Stimulated activated CD4-positive, alpha-beta T cell treated with anti-CD3 and anti-CD28 coated beads, Interleukin-2, amount 100 ng/mL, for 24 hours (primary cell): ENCODE measurements at places on chromosomes 12 and 14.

- no peak for DNase-seq
Measured at GRCh38 chr12:117889098-117889497, 79.7 kb downstream of the KSR2 start.

GRCh38 chr12:103392722-103393121 lies 103.0 kb downstream of the C12orf42 start:
- DNase-seq: no peak

DNA sequence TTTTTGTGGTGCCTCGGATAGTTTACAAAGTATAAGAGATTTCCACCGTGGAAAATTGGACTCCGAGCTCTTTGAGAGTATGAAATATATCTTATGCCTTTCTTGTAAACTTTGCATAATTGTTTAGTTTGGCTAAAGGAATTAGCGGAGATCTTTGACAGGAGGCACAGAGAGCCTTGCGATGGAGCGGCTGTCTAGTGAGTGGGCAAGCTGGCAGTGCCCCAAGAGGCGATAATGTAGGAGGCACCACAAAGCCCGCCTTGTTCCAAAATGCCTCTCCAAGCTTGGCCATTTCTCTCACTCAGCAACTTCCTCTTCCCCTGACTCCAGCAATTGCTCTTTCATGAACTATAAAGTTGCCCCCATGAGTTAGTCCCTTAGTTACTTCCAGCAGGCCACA lies 270.1 kb upstream of the PRICKLE1 start:
- no peak for DNase-seq

DNA sequence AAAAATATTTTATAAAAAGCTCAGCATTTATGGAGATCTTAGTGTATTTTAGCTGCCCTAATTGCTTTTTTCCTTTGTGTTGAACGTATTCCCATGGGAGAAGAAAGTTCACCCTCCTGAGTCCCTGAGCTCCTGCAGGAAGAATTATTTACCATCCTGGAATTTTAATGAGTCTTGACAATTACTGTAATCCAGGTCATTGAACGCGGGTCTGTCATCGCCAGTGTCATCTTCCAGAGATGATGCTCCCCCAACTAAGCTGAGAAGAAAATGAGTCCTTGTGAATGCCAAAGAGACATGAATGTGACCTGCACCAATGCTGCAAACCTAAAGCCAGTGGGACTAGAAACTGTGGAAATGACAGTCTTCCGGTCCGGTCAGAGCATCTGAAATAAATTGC lies 129.5 kb downstream of the FBXL14 start:
- no peak for DNase-seq

DNA sequence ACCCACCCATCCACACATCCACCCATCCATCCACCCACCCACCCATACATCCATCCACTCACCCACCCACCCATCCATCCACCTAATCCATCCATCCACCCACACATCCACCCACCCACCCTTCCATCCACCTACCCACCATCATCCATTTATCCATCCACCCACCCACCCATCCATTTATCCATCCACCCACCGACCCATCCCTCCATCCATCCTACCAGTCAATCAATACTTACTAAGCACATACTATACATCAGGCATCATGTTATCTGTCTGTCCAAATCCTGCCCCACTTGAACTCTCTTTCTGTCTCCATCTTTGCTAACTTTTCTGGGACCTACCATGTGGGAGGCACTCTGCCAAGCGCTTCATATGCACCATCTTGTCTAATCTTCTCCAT lies 15.4 kb downstream of the GALNT9 start:
- DNase-seq: no peak

DNA sequence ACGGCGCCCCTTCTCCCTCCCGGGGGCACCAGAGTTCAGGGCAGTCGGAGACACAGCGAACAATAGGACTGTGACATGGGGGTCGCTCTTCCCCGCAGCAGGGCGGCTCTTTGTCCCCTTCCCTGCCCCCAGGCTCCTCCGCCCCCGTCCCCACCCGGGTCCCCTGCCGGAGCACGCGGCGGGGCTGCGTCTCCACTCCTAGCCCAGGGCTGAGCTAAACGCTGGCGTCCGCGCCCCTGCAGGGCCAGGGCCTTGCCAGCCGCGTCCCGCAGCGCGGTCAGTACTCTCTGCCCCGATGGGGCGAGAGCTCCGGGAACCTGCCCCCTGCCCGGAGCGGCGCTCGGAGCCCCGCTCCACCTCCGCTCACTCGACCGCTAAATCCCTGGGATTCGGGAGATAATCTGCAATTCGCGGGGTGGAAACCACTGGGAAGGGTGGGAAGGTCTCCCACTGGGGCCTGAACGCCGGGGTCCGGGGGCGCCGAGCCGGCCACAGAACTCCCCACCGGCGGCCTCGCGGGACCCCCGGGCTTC lies 825 bp upstream of the CCDC85C start:
- DNase-seq: peak; percentile 35

DNA sequence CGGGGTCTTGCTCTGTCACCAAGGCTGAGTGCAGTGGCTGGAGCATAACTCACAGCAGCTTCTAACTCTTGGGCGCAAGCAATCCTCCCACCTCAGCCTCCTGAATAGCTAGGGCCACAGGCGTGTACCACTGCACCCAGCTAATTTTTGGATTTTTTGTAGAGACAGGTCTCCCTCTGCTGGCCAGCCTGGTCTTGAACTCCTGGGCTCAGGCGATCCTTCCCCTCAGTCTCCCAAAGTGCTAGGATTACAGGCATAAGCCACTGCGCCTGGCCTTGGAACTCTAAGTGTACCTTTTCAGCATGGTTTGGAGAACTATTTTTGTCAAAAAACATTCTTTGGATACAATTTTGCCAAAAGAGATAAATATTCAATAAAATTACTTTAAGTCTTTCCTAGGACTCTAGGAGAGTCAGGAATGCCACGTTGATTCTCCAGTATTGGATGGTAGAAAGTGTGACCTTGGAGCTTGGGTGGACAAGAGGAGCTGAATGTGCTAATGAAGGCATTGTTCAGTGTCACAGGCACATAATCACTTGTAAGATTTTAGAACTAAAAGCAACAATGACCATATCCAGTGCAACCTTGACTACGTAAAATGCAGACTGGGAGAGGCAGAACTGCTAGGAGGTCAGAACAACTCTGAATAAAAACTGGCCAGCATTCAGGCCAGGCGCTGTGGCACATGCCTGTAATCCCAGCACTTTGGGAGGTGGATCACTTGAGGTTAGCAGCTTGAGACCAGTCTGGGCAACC lies 2.8 kb downstream of the SRSF9 start:
- peak; percentile 46 for DNase-seq

- no peak for DNase-seq
Measured at GRCh38 chr12:19978193-19978592, 390.1 kb upstream of the PDE3A start.

GRCh38 chr14:105311838-105312237 lies 2.7 kb upstream of the PACS2 start:
- no peak for DNase-seq

DNA sequence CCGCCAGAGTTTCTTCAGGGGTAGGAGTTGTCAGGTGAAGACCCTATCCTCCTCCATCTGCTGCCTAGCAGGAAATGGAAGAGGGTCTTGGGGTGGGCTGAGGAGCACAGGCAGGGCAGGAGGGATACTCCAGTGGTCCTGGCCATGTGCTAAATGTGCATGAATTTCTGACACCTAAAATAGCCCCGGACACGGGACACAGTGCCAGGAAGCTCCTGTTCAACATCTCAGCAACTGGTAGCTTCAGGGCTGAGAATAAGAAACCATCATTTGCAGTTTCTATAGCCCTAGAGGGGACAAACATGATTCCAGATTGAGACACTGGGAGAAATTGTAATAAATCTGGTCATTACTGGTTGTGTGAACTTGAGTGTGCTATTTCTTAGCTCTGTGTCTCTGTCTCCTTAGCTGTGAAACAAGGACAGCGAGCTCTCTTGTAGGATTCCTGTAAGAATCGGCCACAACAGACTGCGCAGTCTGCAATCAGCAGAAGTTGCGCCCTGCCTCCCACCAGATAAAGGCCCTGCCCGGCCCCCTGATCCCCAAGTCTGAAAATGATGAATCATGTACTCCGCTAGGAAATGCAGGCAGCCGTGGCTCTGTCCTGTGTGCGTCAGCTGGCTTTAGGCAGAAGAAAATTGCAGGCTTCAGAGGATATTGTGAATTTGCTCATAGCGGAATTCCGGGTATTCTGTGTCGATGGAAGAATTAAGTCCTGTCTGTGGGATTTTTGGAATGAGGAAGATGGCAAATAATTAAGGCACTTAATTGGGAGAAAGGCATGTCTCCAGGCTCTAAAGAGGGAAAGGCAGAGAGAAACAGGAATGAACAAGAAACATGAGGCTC lies 35.2 kb upstream of the MEG3 start:
- DNase-seq: no peak

GRCh38 chr12:127144770-127145169 lies 1122.2 kb upstream of the TMEM132C start:
- no peak for DNase-seq

GRCh38 chr12:102971227-102971626 lies 13.8 kb downstream of the ASCL1 start:
- DNase-seq: no peak

GRCh38 chr14:95085321-95085720 lies 72.0 kb downstream of the DICER1 start:
- DNase-seq: no peak

DNA sequence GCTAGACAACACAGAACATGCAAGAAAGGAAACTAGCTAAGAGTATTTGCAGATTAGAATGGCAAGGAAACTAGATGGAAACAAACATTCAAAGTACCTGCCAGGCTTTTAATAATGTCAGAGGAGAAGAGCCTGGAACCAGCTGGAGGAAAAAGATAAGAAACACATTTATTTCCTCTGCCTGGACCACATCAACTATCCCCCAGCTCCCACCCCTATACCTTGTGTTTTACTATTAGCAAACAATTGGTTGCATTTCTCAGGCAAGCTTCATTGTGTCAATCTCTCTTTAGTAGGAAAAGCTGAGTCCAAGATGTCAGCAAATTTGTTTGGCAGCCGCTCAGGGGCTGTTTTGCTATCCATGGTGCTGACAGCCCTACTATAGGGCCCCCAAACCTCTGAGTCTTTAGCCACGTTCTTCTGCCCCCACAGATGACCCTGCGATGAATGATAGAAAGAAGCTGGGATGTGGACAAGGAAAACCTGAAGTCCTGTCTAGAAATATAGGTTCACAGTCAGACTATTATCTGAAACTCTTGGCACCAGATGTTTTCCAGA lies 11.6 kb upstream of the SYNDIG1L start:
- DNase-seq: no peak

DNA sequence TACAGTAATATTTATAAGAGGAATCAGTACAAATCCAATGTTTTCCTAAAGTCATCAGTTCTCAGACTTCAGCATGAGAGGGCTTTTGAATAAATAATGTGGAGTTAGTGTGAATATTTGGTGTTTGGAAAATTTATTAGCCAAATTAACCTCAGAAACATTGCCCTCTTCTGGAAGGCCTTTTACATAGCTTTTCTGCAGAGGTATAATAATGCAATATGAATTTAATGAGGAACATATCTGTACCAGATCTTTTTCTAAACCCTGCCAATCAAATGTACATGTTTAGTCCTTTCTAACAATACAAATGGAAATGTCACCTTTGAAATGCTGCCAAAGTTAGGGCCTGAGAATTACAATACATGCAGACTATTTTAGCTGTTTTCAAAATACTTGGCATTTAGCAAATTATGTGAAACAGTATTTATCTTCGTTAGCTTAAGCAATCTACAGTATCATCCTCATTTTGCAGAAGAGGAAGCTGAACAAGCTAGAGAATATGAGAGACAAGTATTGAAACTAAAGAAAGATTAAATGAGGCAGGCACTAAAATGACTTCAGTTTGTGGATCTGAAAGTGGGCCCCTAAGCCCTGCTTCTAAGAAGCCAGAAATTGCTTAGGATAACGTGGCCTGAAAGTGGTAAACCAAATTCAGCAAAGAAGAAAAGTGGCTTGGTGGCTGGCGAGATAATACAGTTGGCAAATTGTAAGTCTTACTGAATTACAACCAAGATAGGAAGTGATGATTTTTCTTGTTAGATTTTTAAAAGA lies 60.4 kb upstream of the MANSC4 start:
- DNase-seq: no peak

- DNase-seq: no peak
Measured at GRCh38 chr14:93317875-93318807, 14.7 kb downstream of the BTBD7 start.

GRCh38 chr12:52926596-52927234 lies 21.8 kb upstream of the KRT8 start:
- DNase-seq: no peak
